ENCODE measurements at places on chromosomes 13 and 19.

DNA sequence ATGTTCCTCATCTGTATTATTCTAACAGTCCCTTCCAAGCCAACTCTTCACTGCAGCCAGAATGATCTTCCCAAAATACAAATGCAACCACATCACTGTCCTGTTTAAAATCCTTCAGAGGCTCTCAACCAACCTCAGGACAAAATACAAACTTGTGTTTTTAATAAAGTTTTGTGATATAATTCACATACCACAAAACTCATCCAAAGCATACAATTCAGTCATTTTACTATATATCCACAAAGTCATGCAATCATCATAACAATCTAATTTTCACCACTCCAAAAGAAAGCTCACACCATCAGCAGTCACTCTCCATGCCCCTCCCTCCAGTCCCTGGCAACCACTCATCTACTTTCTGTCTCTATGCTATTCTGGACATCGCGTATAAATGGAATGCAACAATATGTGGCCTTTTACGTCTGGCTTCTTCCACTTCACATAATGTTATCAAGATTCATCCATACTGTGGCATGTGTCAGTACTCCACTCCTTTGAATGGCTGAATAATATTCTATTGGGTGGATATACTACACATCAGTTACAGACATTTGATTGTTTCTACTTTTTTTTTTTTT lies 81.7 kb upstream of the DOCK9 start:
- DNase-seq = no peak

GRCh38 chr19:14412324-14412995 lies 6.7 kb downstream of the DDX39A start:
- DNase-seq = no peak

DNA sequence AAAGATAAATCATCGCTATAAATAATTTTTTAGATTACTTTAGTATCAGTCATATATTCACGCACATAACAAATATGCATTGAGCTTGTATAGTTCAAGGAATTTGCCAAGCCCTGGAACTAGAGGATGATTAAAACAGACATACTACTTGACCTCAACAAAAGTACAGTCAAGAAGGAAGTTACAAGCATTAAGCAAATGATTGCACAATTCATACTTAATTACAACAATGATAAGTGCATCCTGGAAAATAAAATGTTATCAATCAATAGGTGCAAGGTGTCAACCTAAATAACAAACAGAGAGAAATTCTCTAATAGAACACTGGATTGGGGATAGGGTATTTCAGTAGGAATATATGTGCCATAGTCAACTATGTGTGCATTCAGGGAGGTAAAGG lies 491.2 kb downstream of the GPC5 start:
- DNase-seq = no peak

GRCh38 chr13:102700088-102701031 lies 5.5 kb upstream of the METTL21C start:
- no peak for DNase-seq

DNA sequence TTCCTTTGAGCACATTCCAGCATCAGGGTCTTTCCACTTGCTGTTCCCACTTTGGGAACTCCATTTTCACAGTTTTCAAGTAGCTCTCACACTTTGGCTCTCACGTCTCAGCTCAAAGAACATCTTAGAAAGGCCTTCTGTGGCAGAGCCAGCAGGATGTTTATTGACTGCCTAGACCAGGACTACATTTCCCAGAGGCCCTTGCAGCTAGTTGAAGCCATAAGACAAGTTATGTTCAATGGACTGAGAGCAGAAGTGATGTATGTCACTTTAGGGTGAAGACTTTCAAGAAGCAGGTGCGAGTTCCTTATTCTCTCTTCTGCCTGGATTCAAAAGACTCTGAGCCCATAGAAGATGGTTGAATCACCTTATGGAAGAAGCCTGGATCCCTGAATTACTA lies 4.3 kb upstream of the HAUS5 start:
- DNase-seq = no peak

DNA sequence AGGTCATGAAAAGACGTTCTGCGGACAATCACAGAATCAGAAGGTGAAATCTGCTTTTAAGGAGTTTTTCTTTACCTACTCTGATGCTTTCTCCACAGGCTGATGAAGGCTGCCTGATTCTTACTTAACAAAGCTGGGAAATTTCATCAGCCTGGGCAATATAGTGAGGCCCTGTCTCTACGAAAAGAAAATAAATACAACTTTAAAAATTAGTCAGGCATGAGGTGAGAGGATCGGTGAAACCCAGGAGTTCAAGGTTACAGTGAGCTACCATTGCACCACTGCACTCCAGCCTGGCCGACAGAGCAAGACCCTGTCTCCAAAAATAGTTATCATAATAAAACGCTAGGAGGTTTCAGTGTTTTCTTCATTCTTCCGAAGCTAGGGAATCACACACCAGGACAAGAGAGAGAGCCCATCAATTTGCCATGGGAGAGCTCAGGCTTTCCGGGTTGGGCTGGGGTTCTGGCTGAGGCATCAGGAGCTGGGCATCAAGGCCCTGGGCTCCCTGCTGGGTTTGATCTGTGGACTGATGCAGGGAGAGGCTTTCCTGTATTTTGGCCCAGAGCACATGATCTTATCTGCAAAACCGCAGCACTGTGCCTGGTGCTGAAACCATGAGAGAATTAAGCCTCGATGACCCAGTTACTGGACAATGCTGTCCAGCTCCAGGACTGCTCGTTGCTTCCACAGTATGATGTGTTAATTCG lies 25.1 kb upstream of the CEBPG start:
- DNase-seq = no peak

DNA sequence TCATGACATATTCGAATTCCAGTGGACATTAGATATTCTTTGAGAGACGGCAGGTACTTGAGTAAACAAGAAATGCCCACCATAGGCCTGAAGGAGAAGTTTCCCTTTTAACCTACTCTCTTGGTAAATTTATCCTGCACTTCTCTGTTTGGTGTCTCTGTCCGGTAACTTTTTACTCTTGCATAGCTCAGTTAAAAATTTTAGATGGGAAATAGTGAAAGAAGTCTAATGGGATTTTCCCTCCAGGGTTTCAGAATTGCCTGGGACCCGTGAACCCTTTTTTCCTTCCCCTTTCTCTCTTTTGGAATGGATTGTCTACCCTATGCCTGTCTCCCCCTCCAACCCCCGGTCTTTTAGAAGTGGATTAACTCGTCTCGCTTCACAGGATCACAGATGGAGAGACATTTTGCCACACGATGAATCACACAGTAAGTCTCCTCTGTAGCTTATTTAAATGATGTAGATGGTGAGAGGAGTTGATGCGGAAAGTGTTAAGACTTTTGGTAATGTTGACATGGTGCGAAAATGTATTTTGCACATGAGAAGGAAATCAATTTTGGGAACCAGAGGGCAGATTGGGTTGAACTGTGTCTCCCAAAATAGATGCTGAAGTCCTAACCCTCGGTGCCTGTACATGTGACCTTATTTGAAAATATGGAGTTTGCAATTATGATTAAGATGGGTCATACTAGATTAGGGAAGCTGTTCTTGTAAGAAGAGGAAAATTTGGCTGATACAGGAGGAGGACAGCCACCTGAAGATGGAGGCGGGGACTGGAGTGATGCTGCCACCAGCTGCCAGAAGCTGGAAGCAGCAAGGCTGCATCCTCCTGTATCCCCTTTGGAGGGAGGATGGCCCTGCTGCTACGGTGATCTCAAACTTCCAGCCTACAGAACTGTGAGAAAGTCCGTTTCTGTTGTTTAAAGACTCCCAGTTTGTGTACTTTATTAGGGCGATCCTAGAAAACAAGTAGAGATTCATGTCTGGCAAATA lies 711 bp upstream of the MIPEP start:
- peak; percentile 27 for DNase-seq

- no peak for DNase-seq
These were observed 55.6 kb downstream of the UFM1 start for GRCh38 chr13:38405216-38405615.
